ENCODE measurements at places on chromosomes 1 and 21.

DNA sequence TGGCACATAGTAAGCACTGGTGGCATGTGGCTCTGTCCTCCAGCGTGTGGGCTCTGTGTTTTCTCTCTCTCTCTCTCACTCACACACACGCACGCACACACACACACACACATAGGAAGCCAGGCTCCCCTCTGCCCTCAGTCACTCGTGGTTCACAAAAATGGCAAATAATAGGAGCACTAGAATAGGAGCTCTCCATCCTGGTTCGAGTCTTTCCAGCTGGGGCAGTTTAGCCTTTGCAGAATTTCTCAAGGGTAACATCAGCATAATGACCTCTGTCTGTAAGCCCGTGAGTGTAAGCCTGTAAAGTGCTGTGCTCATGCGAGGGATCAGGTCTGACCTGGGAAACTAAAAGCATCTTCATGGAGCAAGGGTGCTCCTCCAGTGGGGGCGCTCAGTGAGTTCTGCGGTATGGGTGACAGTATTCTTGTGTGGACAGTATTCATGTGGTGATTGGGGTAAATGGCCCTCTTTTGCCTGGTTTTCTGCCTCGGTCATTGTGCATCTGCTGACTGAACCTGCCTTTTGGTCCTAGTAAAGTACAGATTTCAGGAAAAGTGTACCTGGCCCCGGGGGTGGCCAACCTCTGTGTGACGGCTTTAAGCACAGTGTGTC is 842 bp upstream of the ZC3H12A start:
- DNase-seq: peak; percentile 57

DNA sequence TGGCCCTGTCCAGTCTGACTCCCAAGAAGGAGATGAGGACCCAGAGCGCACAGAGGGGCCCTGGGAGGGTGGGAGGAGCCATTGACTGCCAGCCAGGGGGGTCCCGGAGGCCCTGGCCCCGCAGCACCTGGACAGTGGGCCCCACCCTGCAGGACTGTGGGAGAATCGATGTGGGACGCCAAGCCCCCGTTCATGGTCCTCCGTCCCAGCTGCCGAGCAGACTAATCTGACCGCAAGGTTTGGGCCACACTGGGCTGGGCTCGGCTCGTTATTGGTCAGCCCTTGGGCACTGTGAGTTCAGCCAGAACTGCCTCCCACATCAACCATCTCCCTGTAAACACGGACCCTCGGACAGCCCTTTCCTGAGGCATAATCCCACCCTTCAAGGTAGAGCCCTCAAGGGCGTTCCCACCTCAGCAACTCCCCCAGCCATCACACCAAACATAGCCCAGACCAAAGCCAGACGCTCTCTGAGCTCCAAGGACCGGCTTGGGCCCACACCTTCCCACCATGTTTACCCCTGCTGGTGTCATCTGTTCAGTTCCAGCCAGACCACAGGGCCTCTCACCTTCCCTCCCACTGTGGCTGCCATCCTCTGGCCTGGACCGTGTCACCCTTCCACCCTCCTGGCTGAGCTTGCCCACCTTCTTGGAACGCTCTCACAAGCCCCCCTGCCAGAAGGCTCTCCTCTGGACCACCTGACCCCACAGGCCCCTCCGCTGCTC is 16.2 kb upstream of the POFUT2 start:
- DNase-seq: no peak

DNA sequence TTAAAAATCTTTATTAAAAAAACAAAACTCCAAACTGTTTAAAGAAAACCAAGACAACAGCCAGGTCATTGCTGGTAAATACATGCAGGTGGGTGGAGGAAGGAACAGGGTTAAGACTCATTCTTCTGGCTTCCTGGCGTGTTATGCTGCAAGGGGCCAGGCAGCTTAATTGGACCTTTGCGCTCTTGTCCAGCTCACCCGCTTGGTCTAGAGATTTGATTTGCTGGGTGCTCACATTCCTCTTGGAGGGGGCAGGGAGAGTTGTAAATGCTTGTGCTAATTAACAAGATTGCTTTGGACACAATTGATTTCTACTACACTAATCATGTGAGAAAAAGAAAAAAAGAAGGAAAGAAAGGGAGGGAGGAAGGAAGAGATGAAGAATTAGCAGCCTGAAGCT is 10.5 kb downstream of the CEP104 start:
- DNase-seq: no peak

DNA sequence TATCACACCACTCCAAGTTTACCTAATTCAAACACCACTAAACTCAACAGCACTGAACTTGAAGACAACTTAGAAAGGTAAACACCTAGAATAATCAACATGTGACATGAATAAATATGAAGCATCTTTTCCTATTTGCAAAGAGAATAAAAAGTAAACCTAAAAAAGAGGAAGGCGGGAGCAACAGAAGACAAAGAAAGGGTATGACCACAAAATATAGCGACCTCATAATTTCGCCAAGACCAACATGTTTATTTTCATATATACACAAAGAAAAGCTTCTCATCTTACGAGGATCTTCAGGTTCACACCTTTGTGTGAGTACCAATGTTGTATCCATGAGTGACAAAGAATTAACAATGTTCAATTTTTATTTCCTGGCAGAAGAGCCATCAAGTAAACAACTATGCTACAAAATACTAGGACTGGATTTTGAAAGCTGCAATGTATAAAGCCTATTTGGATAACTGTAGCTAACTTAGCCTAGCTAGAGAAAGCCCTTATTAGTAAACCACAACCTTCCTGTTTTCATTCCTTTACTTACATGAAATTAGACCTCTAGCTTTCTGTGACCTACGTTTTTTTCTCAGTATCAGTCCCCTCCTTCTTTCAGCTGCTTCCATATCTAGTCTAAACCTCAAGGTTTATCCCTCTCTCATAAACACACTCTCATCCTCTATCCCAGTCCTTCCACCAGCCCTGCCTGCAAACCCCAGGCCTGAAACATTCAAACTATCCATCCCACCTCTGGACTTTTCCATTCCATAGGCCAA is 21.3 kb upstream of the PHTF1 start:
- no peak for DNase-seq

DNA sequence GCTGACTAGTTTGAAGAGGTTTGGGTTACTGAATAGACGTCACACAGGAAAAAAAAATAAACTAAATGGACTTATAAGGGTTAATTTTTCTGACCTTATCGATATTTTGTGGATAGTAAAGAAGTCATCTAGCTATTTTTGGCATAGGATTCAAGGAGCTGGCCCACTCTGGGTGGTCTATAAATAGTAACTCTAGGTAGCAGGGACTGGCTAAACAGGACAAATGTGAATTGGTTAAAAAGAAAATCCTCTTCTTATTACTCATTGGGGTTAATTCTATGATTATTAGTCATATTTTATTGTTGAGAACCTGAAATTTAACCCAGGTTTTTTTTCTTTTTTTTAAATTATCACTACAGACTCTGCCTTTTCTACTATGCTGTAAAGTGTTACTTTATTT is 61.7 kb downstream of the ATF6 start:
- no peak for DNase-seq

- no peak for DNase-seq
These were observed 324.4 kb downstream of the KCTD3 start for GRCh38 chr1:215891266-215892057.

DNA sequence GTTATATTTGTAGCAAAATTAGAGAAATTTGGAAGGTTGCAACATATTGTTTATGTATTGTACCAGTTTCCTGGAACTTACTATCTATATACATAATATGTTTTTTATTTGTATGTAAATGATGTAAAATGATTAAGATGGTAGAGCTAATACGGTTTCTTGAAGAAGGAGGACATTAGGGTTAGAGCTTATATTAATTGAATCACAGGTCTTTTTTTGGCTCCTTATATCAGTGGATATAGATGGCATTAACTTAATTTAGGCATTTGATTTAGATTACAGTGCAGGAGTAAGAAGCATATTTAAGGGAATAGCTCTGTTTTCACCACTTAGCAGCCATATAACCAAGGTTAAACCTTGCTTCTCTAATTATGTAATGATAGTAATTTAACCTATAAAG is 357.7 kb downstream of the USP25 start:
- DNase-seq: no peak

- no peak for DNase-seq
These were observed 316.9 kb upstream of the SGIP1 start for GRCh38 chr1:66217021-66217420.

DNA sequence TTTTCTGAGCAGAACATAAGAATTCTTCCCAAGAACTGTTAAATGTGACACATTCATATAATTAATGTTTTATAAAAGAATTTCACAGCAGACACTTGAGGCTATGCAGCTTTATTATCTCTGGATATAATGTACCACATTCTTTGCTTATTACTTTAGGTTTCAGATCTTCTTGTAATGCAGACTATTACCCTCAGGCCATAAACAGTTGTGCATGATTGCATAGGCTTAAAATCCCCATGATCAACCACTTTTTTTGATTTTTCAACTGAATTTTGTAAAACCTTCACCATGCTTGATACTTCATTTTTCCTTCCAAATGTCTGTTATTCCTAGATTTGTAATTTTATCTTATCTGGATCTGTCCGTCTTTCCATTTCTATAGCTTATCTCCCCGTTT is 1355.7 kb downstream of the BRINP3 start:
- DNase-seq: no peak

DNA sequence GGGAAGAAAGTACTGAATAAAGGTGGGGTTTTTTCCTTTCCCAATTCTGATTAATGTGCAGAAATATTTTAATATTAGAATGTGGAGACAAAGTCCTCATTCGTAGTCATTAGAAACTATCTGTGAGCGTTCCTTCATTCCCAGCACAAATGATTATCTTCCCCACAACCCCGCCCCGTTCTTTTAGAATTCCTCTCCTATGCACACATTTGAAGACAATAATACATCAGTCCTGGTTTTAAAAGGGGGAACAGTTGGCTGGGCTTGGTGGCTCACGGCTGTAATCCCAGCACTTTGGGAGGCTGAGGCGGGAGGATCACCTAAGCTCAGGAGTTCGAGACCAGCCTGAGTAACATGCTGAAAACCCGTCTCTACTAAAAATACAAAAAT is 876 bp downstream of the ALDH9A1 start:
- no peak for DNase-seq

DNA sequence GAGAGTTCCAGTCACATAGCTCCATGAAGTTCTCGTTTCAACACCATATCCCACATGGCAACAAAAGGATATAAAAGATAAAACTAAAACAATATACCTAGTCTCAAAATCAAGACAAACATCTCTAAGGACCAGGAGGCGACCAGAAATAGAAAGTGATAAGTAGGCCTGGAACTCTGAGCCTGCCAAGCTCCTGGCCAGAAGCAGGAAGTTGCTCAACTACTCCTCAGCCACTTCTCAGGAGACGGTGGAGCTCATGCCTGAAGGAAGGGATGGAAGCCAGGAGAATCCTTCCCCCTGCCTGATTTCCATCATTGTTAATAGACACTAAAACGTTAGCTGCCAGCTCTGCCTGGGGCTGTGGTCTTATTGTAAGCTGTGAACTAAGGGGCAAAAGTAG is 94.7 kb downstream of the DISP1 start:
- no peak for DNase-seq

- DNase-seq: no peak
These were observed 52.0 kb downstream of the TMCO4 start for GRCh38 chr1:19747761-19748160.

- DNase-seq: no peak
These were observed 104.9 kb downstream of the TENT5C start for GRCh38 chr1:117710710-117711109.

- no peak for DNase-seq
These were observed 31.1 kb downstream of the KPNA6 start for GRCh38 chr1:32138965-32139364.

DNA sequence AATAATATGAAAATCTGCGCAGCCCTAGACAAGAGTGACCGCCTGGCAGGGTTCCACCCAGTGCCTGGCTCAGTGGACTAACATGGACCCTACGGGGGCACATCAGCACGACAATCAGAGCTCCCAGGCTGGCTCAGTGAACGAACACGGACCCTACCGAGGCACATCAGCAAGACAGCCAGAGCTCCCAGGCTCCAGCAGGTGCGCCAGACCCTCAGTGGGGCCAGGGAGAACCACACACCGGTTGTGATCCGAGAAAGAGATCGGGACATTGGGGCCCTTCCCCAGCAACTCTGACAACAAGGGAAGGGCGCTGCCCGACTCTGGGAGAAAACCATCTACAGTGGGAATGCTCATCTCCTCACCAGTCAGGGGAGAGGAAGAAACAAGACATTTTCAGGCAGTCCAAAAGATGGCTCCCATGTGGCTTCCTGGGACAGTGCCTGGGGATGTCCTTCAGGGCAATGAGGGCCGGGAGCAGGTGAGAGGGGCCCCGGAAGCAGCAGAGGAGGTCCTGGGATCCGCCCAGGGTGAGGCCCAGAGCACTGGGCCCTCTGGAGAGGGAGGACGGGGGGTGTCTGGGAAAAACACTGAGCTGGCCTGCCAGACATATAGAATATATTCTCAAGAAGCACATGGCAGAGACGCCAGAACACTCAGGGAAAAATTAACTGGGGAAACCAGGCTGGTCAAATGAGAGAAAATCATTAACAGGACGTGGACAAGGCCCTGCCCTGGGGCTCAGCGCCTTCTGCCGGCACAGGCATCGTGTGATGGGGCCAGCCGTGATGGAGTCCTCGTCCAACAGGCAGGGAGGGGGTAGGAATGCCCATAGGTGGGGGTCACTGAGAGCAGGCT is 4.8 kb downstream of the ARHGEF16 start:
- DNase-seq: no peak

DNA sequence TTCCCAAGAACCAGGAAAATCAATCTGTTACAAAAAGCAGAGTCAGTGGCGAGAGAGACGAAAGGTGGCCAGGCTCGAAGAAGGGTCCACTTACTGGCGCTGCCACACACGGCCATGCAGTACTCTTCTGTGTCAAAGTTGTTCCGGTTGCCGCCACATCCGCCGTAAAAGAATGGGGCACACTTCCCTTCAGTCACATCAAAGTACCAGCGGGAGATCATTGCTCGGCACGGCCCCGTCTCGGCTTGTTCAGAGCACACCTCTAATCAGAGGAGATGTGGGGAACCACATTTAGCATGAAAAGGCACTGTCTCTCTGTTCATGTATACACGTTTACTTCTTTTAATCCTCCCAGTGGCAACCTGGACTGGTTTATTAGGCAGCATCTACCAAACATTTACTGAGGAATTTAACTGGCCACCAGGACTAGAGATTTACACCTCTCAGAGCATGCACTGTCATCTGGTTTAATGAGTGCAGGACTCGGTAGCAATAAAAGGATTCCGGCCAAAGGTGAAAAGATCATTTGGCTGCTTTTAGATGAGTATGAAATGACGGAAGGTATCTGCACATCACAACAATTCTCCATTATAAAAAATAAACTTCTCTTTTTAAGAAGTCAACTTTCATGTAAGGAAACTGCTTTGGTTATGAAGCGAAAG is 170.5 kb downstream of the APP start:
- DNase-seq: peak; percentile 65

GRCh38 chr1:15100121-15100879 is 53.2 kb upstream of the TMEM51 start:
- DNase-seq: peak; percentile 71

- no peak for DNase-seq
These were observed 18.1 kb downstream of the VASH2 start for GRCh38 chr1:212968368-212968863.

GRCh38 chr1:206933333-206933945 is 11.7 kb upstream of the FCMR start:
- peak; percentile 83 for DNase-seq

GRCh38 chr1:175818929-175819328 is 75.5 kb upstream of the TNR start:
- DNase-seq: no peak

GRCh38 chr1:182087719-182088350 is 26.3 kb upstream of the ZNF648 start:
- DNase-seq: peak; percentile 20
